ENCODE measurements at places on chromosomes 5 and 9. TPM values are rescaled to one million over a fixed set of nuclear protein-coding genes. Genes with fewer than 3 reads are reported as not detected.

The OR1Q1 gene
- not detected for total RNA-seq

The GPR150 gene
- total RNA-seq: 0.87 TPM

The SNCB gene
- total RNA-seq: 0.74 TPM

The TAF11L5 gene
- total RNA-seq: not detected

The RGP1 gene
- total RNA-seq: 21.1 TPM

The PCDHB2 gene
- total RNA-seq: 10.2 TPM

The TMEM252 gene
- total RNA-seq: not detected

The SPATA31C1 gene
- 5.9 TPM for total RNA-seq

The PHYHD1 gene
- total RNA-seq: 18.5 TPM

The SLC34A3 gene
- total RNA-seq: 0.25 TPM

The TLX3 gene
- not detected for total RNA-seq

The CCNO gene
- 13.8 TPM for total RNA-seq

The TICAM2 gene
- 0.68 TPM for total RNA-seq

The CXCL14 gene
- total RNA-seq: 1.8 TPM

The REEP2 gene
- total RNA-seq: 15.7 TPM

The C9orf50 gene
- total RNA-seq: 9.4 TPM

The DNAJC21 gene
- total RNA-seq: 75.4 TPM

The TMEM174 gene
- total RNA-seq: not detected

The PDGFRB gene
- total RNA-seq: 87.0 TPM

The CARD9 gene
- total RNA-seq: 3.7 TPM

The FCN1 gene
- 0.19 TPM for total RNA-seq

The LRRC14B gene
- 0.94 TPM for total RNA-seq

The FAXDC2 gene
- 54.7 TPM for total RNA-seq

The STK32A gene
- 6.0 TPM for total RNA-seq

The ANKH gene
- 14.3 TPM for total RNA-seq

The TMEFF1 gene
- 5.9 TPM for total RNA-seq

The MLANA gene
- total RNA-seq: not detected

The FBP1 gene
- total RNA-seq: 4.1 TPM

The MSX2 gene
- total RNA-seq: 39.2 TPM

The RLN2 gene
- 1.7 TPM for total RNA-seq

The IRX2 gene
- total RNA-seq: 9.1 TPM

The GPR151 gene
- not detected for total RNA-seq

The SLC4A9 gene
- 1.2 TPM for total RNA-seq

The COL27A1 gene
- 68.8 TPM for total RNA-seq

The SHC3 gene
- total RNA-seq: 0.87 TPM

The ARHGEF28 gene
- 8.0 TPM for total RNA-seq

The KCNIP1 gene
- 13.4 TPM for total RNA-seq

The PCDHGA12 gene
- 10.3 TPM for total RNA-seq

The FSTL4 gene
- 7.1 TPM for total RNA-seq

The ZNF354C gene
- total RNA-seq: 4.6 TPM

The MRNIP gene
- 61.4 TPM for total RNA-seq

The CACFD1 gene
- total RNA-seq: 43.3 TPM

The CATSPER3 gene
- total RNA-seq: 11.8 TPM

The SMIM27 gene
- total RNA-seq: 24.8 TPM

The TIMD4 gene
- total RNA-seq: 78.0 TPM

The NUDT2 gene
- 16.7 TPM for total RNA-seq

The GALNT10 gene
- total RNA-seq: 17.2 TPM

The CD274 gene
- total RNA-seq: 1.5 TPM

The PKD2L2 gene
- 2.0 TPM for total RNA-seq
